ENCODE measurements at places on chromosomes 13 and 19.

DNA sequence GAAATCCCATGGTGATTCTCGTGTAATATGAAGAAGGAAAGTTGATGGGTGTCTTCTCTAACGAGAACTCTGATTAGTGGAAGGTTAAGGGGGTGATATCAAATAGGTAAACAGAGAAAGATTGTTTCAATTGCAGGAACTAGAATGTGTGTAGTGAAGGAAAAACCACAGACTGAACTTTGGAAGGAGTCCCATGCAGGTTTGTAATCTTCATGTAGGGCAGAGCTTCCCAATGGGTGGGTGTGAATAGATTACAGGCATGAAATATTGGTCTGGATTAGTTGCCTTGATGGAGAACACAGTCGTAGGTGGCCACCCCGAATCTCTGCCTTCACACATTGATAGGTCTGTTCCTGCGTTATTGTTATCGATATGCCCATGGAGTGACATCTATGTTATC lies 295.5 kb downstream of the KCNRG start:
- DNase-seq, result no peak

DNA sequence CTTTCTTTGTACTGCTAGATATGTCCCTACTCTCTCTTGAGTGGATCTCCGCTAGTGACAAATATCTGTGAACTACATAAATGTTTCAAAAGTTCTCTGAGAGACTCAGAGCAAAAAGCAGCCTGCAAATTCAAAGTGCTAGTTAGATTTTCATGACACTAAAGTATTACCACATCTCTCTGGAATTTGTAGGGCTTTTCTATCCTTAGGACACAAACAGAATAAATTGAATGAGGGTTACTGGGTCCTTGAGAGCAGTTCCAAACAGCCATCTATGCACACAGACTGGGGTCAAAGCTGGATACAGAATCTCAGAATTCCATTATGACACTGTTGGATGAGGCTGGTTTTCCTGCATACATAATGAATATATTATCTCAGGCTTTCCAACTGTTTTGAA lies 953.2 kb downstream of the DIAPH3 start:
- no peak for DNase-seq

DNA sequence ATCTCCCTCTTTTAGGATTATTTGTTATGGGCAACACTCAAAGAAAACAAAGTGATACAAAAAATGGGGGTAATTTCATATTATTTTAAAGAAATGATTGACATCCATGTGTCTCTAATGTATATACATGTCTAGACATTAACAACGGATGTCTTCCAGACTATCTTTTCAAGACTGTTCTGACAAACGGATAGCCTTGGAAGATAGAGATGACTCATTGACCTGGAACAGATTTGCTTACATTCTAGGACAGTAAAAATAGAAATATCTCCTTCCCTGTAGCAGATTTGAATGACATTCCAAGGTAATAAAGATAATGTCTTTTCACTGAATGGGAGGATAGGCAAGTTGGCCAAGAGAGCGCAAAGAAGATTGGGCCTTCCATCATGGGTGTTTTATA lies 26.2 kb upstream of the SLITRK6 start:
- DNase-seq, result no peak

- no peak for DNase-seq
These were observed 56.6 kb upstream of the GPC6 start for GRCh38 chr13:93169980-93170379.

DNA sequence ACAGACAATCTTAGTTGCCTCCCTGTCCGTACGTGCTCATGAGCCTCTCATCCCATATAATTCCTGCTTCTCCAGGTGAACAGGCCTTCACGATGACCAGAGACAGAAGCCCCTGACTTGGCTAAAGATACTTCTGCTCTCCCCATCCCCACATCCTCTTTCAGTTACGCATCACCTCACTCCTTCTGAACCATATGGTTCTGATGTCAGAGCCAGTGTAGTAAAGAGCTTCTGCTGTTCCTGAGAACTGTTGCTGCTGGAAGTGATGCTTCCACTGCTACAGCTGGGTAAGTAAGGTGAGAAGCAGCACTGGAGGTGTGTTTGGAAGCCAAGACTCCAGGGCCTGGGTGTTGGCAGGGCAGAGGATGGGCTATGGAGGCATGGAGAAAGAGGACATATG lies 12.9 kb downstream of the SIGLECL1 start:
- no peak for DNase-seq

DNA sequence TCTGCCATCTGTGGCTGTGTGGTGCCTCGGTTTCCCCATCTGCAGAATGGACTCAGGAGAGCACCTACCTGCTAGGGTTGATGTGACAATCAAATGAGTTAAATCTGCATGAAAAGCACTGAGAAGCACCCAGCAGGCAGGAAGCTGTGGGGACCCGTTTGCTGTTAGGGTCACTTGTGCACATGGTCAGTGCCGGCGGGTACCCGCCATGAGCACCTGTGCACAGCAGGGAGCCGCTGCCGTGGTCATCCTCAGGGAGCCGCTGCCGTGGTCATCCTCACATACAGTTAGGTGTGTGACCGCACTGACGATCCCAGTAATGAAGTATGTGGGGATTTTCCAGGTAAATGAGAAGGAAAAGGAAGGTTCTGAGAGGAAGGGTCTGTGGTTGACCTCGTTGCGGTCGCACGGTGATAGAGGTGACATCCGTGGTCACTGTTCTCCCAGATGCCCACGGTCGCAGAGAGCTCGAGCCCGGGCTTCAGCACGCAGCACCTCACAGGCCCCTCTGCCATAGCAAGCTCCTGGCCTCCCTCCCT lies 6.5 kb downstream of the MCF2L start:
- no peak for DNase-seq

DNA sequence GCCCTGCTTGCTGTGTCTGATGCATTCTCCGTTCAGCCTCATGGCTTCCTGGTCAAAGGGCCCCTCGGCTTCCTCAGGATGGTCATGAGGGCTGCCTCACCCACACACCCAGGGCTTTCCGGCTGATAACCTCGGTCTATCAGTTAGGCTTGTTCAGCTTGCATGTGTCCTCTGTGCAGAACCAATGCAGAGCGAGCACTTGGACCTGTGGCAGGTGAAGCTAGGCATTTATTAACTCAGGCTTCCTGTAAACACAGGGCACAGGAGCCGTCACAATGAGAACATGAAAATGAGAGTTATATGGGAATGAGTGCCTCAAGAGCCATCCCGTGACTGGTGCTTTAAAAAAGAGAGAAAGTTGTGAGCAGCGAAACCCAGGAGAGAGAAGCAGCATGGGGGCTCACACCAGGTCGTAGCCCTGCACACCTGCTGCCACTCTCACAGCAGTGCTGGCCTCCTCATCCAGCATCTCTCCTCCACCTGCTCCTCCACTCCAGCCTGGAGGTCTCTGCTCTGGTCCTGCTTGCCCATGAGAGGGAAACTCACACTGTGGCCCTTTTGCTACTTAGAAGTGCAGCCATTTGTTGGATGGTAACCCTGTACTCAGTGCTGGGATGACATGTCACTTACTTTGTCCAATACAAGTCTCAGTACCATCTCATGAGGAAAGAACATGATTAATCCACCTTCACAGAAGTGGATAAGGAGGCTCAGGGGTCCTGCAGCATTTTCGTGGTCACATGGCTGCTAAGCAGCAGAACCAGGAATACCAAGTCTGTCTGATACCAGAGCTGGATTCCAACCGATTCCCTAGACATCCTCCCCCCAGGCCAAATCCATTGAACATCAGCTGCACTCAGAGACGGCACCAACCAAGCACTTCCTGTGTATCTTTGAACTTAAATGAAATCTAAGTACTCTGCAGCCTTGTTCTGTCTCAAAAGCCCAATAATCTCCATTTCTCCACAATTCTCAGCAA lies 50.5 kb upstream of the IRS2 start:
- no peak for DNase-seq

DNA sequence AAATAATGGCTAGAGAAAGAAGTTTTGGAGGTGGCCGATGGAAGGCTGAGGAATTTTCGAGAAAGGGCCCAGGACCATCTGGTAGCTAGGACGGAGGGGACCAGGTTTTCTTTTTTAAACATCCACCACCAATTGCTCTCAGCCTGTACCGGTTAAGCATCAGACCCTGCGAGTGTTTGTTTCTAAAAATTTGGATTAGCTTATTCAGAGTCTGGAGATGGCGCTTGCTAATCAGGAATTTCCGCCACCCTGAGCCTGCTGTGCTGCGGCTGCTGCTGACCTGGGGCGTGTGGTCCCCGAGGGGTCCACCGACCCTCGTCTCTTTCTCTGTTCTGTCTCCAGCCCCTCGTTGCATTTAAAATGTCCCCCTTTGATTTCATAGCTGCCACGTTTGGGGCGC lies 2.0 kb downstream of the UHRF1 start:
- DNase-seq, result no peak

DNA sequence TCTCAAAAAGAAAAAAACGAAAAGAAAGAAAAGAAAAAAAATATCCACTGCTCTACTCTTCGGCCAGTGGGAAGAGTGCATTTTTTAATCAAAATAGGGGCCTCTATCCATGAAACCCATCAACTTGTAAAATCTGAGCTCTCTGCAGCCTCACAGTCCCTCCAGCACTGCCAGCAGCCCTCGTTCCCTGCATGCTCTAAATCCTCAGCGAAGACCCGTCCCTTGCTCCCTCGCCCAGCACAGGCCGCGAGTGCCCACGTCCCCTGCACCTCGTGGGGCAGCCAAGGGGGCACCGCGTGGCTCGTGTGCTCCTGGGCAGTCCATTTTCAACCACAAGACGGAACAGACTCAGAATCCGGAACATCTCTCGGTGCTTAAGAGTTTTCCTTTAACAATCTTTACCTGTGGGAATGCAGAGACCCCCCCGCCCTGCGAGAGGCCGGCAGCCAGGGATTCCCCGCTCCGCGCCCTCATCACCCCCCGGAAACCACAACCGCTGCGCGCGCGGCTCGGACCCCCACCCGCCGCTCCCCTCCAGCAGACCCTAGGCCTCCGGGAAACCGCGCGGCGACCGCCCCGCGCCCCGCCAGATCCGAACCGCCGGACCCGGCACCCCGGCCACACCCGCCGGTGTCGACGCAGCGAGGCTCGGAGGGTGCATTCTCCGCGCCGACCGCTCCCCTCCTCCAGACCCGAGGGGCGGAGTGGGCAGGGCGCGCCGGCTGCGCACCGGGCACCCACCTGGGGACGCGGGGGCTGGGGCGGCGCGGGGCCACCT lies 638 bp downstream of the ANKRD27 start:
- DNase-seq, result peak; percentile 18

DNA sequence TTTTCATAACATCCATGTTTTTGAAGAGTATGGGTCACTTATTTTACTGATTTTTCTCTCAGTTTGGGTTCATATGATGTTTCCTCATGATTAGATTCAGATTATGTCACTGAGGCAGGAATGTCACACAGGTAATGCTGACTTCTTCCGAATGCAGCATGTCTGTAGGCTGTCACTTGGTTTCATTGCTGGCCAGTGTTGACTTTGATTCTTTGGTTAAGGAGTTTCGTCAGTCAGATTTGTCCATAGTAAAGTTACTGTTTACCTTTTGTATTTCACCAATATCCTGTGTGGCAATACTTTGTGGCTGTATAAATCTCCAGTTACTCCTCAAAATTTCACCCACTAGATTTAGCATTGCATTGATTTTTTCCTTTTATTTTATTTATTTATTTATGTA lies 105.6 kb downstream of the MRPL57 start:
- DNase-seq, result no peak

DNA sequence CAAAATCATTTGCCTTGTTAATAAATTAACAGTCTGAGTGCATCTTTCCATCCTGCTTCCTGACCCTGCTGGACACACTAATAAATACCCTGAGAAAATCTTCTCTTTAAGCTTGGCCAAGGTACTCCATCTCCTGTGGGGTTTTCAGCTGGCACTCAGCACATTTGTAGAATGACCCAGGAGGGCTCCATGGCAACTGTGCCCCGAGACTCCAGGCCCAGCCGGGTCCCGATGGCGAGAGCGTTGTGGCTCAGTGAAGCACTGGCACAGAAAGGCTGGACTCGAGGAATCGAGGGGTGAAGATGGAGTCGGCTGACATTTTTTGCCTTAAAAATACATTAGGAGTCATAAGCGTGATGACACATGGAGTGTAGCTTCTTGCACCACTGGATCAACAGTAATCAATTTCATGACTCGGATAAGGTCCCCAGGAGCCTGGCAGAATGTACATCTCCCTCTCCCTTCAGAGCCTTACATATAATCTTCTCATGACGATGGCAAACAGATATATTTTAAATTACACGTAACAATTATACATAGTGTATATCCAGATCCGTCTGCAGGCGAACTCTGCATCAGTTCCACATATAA lies 85.4 kb downstream of the SLC7A1 start:
- DNase-seq, result no peak

DNA sequence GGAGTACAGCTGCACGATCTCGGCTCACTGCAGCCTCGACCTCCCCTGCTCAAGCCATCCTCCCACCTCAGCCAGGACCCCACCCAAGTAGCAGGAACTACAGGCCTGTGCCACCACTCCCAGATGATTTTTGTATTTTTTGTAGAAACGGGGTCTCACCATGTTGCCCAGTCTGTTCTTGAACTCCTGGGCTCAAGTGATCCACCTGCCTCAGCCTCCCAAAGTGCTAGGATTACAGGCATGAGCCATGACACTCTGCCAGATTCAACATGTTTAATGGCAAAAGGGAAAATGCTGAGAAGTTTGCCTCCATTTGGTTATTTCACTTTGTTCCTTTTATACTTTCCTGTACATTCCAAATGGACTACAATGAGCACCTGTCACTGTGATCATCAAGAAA lies 65.8 kb downstream of the ZIC5 start:
- DNase-seq, result no peak

- DNase-seq, result no peak
These were observed 78.0 kb downstream of the KLF5 start for GRCh38 chr13:73136776-73137175.

- DNase-seq, result no peak
These were observed 1.6 kb upstream of the CBARP start for GRCh38 chr19:1239420-1239795.

- DNase-seq, result no peak
These were observed 1089.7 kb downstream of the PCDH17 start for GRCh38 chr13:58721273-58721672.

- DNase-seq, result no peak
These were observed 7.5 kb downstream of the IGLON5 start for GRCh38 chr19:51318687-51319648.

DNA sequence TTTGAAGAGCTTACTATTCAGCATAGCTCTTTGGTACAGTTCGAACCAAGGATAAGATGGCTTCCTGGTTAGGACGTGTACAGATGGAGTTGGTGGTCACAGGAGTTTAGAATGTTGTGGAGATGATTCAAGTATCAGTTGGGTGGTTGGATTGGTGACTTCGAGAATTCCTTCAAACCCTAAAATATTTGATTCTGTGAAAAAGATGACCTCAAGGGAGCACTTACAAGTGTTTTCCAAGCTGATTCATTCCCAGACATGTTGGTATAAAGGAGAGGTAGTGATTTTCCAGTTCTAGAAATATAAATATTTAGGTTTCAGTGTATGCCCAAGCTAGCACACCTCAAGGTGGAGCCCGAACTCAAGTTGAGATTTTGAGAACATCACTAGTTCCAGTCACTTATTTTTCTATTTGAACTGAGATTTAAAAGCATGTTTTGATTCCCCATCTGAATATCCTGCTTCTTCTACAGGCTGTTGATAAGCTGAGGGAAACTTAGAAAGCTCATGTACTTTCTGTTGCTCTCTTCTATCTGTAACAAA lies 306.1 kb downstream of the DCT start:
- no peak for DNase-seq

GRCh38 chr19:35929876-35930275 lies 6.3 kb upstream of the LRFN3 start:
- DNase-seq, result no peak

- no peak for DNase-seq
These were observed 242.4 kb downstream of the KLF12 start for GRCh38 chr13:73891805-73892204.

- DNase-seq, result no peak
These were observed 3.0 kb downstream of the POU4F1 start for GRCh38 chr13:78600280-78600883.

GRCh38 chr13:48733739-48734335 lies 80.1 kb downstream of the CYSLTR2 start:
- no peak for DNase-seq

Data from NAMALWA (cell line).